KBM-7 (cell line): ENCODE measurements at places on chromosomes 6 and 20.

- no peak for DNase-seq
Measured at GRCh38 chr6:93104195-93104817, 315.1 kb downstream of the EPHA7 start.

DNA sequence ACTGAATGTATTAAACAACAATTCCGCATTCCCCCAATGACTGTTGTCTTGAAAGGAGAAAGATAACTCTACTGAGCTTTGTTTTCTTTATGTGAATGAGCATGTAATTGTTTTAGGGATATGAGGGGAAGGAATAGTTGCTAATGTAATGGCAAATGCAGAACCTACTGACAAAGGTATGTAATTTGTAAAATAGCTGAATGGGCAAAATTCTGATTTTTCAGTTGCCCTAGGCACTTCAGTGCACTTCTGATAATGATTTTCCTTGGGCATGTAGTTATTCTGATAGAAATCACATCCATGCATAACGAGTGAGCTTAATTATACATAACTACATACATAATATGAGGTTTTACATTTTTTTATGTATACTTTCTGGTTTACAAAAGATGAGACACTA lies 53.4 kb upstream of the FOXO3 start:
- DNase-seq, result no peak

- DNase-seq, result no peak
Measured at GRCh38 chr20:2152317-2152716, 50.7 kb downstream of the STK35 start.

- DNase-seq, result no peak
Measured at GRCh38 chr6:147737115-147737514, 228.6 kb downstream of the SAMD5 start.

DNA sequence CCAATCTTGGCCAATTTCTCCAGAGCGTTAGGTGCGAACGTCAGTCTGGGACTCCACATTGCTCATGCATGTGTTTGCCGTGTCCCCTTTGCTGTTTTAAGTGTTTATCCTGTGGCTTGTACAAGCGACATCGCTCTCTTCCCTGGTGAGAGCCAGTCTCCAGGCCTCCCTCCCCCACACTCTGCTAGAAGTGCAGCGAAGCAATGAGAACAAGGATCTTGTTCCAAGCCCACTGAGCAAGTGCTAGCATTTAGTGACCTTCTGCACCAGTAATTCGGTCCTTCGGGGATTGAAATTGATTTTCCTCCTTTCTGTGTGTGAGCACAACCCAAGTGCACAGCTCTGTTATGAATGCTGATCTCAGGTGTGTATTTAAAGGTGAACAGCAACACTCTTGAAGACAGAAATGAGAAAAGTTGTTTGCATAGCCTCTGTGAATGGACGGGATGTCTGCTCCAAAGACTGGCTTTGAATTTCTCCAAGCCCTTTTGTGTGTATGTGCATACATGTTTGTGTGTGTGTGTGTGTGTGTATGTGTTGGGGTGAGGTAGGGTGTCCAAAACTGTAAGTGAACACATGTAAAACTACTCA lies 29.0 kb downstream of the CD83 start:
- DNase-seq, result no peak

GRCh38 chr6:74631564-74631963 lies 574.3 kb downstream of the COL12A1 start:
- DNase-seq, result no peak
